ENCODE measurements at places on chromosomes 6 and 20. TPM values are rescaled to one million over a fixed set of nuclear protein-coding genes. Genes with fewer than 3 reads are reported as not detected.

Gene DDO
- total RNA-seq = 3.3 TPM

Gene SMLR1
- not detected for total RNA-seq

Gene CST2
- not detected for total RNA-seq

Gene CTAGE9
- not detected for total RNA-seq

Gene CSTF1
- 35.3 TPM for total RNA-seq

Gene ENPP1
- total RNA-seq = 0.13 TPM

Gene TMC2
- not detected for total RNA-seq

Gene CLDN20
- total RNA-seq = not detected

Gene CCN2
- total RNA-seq = 178 TPM

Gene FKBP1C
- total RNA-seq = 3.1 TPM

Gene DEFB124
- not detected for total RNA-seq

Gene GRM1
- total RNA-seq = 0.13 TPM

Gene ADAM33
- total RNA-seq = under 0.01 TPM

Gene NXT1
- 29.3 TPM for total RNA-seq

Gene CCND3
- total RNA-seq = 55.6 TPM

- no peak for DNase-seq
These were observed 201.2 kb upstream of the SMLR1 start for GRCh38 chr6:130625825-130626527.

GRCh38 chr6:75935473-75935793 is 137.0 kb downstream of the IMPG1 start:
- no peak for DNase-seq

DNA sequence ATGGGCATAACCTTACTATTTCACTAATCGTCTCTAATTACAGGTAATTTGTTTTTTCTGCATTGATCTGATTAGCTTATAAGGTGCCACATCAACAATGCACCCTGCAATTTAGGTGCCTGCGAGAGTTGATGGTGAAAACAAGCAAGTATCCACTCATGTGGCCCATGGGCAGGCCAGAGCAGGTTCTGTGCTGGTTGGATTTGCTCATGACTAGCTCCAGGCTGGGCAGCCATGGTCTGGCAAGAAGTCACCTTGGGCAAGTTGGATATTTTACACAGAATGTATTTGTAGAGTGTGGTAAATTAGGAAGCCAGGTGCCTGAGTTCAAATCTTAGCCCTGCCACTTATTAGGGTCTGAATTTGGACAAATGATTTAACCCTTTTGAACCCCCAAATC is 25.3 kb downstream of the RAB44 start:
- no peak for DNase-seq

- DNase-seq = no peak
These were observed 48.3 kb downstream of the ZFP64 start for GRCh38 chr20:52143277-52143676.

DNA sequence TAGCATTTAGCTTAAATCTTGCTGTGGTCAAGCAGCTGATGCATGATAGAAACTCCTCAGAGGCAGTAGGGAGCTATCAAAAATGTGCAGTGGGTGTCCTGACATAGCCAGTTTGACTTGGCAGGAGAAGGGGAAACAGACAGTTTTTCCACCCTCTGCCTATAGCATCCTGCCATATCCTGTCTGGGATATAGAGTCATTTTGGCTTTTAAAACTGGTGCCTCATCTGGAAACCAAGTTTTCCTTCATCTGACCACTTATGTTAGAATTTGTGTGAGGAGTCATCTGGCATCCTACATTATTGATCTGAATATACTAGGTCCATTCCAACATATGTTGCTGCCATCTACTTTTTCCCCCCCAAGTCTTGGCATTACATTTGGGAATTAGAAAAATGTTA is 284.1 kb downstream of the CD109 start:
- no peak for DNase-seq

DNA sequence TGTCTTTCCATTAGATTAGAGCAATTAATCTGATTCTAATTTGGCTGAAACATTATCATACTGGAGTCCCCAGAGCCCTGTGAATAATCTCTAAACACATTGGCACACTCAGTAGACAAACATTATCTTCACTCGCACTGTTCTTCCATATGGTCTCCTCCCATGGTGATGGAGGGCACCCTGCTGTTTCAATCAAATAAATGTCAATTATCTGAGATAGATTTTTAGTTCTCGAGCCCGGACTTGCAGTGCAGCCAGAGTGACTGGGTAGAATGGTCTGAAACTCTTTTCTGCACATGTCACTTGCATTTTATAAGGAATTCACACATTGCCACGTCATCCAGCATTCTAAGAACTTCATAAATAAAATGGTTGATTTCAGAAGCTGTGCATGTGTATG is 90.6 kb upstream of the MAP3K7 start:
- DNase-seq = no peak

- DNase-seq = peak; percentile 53
These were observed 140.8 kb upstream of the CARMIL1 start for GRCh38 chr6:25138233-25138933.

DNA sequence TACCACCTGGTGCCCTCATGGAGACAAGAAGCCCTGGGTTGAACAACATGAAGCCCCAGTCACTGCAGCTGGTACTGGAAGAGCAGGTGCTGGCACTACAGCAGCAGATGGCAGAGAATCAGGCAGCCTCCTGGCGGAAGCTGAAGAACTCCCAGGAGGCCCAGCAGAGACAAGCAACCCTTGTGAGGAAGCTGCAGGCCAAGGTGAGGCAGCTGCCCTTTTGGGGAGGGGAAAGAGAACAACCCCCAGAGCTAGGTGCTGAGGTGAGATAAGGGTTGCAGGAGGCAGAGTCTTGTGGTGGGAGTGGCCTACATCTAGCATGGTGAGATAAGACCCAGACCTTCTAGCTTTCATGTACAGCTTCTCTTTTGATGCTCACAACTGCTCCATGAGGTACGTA is 7.0 kb downstream of the CEP250 start:
- DNase-seq = no peak

GRCh38 chr20:54047720-54048119 is 22.7 kb downstream of the BCAS1 start:
- DNase-seq = no peak

GRCh38 chr6:167826230-167826895 is 348 bp upstream of the AFDN start:
- no peak for DNase-seq

DNA sequence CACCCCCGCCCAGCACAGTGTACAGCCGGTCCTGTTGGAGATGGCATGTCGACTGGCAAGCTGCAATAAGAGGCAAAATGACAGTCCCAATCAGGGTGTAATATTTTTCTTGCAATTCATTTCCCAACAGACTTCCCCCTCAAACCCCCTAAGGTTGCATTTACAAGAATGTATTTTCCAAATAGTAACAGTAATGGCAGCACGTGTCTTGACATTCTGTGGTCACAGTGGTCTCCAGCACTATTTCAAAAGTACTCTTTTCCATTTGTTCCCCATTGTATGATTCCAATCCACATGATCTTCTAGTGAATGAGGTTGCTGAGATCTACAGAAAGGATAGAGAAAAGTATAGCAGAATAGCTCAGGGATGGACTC is 97.8 kb upstream of the CARMIL1 start:
- no peak for DNase-seq

DNA sequence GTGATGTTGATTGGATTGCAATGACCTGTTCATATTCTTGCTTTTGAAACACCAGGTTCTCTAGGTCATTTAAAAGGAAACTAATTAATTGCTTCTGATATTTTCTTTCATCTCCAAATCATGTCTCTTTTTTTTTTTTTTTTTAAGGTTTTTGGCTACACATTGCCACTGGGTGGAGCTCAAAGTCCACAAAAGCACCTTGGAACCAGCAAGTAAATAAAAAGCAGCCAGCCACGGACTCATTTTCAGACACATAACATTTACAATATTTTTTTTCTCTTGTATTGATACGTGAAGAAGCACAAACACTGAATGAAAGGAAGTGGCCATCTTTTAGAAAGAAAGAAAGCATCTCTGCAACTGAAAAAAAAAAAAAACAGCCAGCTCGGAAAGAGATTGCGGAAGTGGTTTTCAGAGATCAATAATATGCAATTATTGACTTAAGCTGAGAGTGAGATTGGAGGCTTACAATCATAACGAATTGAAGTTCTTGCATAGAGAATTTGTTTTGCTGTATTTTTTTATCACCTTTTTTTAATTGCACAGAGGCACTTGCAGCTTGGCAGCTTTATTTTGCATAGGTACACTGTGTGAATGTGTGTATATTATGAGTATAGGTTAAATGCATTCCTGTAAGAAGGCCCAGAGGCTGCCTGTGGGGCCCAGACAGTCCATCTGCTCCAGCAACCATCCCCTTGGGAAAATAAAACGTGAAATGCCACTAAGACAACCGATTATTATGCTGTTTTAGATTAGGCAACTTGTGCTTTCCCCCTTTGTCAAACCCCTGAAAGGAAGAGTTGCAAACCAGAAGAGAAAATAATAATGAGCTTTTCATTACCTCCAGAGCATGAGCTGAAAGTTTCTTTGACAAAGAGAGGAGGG is 28.2 kb downstream of the CGA start:
- peak; percentile 38 for DNase-seq

GRCh38 chr6:3999800-4000661 is 78.9 kb downstream of the FAM217A start:
- no peak for DNase-seq

DNA sequence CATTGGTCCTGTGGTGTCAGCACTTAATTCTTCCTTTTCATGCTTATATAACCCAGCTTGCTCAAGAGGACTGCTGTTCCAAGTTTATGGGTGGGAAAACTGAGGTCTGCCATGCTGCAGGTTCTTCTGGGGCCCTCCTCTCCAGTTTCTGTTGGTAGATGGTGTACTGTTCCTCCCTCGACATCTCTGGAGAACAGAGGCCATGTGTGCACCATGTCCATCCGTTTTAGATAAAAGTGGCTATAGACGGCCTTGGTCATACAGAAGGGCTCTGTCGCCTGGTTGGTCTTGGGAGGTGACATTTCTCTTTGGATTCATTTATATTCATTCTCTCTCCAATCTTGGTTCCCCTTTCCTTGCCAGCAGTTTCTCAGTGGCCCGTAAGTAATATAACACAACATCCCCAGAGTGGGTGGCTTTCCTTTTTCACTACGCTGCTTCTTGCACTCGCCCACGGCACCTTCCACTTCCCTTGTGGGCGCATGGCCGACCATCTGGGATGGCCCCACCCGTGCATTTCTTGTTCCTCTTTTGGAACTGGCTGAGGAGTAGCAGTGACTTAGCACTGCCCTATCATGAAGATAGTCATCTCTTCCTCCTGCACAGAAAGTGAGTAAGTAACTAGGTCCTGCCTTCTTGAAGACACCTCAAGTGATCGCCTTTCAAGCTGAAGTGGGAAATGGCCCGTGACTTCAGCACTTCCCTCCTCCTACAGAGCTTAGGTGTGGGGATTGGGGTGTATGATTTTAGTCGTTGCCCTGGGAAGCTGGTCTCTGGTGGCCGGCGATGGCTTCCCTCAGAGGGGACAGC is 94.2 kb downstream of the RREB1 start:
- no peak for DNase-seq

DNA sequence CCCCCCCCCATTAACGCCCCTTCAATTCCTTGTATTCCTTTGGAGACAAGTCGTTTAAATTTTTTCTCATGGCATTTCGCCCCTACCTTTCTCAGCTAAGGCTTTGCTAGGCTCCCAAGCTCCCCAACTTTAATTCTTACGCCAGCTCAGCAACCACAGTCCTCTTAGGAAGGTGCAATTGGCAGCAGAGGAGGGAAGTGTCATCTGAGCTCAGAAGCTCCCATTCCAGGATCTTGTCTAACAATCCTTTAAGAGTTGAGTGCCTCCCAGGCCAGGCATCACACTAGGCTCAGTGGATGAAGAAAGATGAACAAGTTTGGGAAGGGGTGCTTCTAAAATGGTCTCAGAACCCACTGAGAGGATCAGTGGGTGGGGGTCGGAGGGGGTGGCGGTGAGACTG is 131.2 kb upstream of the AKAP12 start:
- DNase-seq = no peak

DNA sequence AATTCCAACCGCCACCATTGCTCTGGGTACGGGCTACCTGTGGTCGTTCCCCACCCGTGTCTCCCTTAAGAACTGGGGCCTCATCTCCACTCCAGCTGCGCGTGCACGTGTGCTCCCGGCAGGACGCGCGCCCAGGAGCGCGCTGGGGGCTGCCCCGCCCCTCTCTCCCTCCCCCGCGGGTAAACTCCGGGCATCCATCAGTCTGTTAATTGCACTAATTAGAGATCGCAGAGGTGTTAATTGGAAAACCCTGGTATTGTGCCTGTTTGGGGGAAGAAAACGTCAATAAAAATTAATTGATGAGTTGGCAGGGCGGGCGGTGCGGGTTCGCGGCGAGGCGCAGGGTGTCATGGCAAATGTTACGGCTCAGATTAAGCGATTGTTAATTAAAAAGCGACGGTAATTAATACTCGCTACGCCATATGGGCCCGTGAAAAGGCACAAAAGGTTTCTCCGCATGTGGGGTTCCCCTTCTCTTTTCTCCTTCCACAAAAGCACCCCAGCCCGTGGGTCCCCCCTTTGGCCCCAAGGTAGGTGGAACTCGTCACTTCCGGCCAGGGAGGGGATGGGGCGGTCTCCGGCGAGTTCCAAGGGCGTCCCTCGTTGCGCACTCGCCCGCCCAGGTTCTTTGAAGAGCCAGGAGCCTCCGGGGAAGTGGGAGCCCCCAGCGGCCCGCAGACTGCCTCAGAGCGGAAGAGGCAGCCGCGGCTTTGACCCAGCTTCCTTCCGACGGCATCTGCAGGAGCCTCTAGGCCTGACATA is 14.4 kb downstream of the FOXP4 start:
- DNase-seq = peak; percentile 37

GRCh38 chr20:17759449-17759848 is 59.7 kb downstream of the BANF2 start:
- DNase-seq = no peak

- DNase-seq = no peak
These were observed 61.5 kb downstream of the DLL1 start for GRCh38 chr6:170229396-170229795.

- DNase-seq = no peak
These were observed 33.8 kb downstream of the FRMD1 start for GRCh38 chr6:168045141-168045691.

- DNase-seq = no peak
These were observed 11.1 kb upstream of the CCN5 start for GRCh38 chr20:44703956-44704488.

GRCh38 chr6:88748141-88748540 is 215.3 kb downstream of the RNGTT start:
- DNase-seq = no peak

DNA sequence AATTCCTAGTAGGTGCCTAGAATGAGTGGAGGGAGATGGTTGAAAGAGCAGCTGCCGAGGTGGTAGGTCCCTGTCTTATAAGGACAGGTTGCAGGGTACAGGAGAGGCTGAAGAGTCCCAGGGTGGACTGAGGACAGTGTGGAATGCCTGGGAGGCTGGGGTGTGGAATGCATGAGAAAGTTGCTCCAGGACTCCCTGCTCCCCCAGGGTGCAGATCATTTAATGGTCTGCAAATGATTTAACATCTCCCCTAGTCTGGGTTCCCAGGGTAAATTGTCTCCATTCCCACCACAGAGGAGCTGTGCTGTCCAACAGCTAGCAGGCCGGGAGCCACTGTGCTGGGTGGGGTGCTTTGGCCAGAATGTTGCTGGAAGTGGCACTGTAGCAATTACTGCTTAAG is 76.0 kb downstream of the CD83 start:
- DNase-seq = no peak

- DNase-seq = no peak
These were observed 10.1 kb downstream of the RFX6 start for GRCh38 chr6:116887168-116887567.

GRCh38 chr20:45897289-45897688 is 6.2 kb downstream of the CTSA start:
- no peak for DNase-seq

GRCh38 chr6:39102821-39103136 is 12.2 kb downstream of the SAYSD1 start:
- DNase-seq = no peak

- DNase-seq = no peak
These were observed 643.8 kb upstream of the AGPAT4 start for GRCh38 chr6:161917645-161918044.

GRCh38 chr20:59561228-59561605 is 43.1 kb upstream of the PHACTR3 start:
- DNase-seq = no peak
